Mesenchymal stem cell (in vitro differentiated cells and primary cell): ENCODE measurements at places on chromosomes 16 and 17.
A peak's percentile ranks its signal among the peaks of the same experiment; 100 is the strongest.

DNA sequence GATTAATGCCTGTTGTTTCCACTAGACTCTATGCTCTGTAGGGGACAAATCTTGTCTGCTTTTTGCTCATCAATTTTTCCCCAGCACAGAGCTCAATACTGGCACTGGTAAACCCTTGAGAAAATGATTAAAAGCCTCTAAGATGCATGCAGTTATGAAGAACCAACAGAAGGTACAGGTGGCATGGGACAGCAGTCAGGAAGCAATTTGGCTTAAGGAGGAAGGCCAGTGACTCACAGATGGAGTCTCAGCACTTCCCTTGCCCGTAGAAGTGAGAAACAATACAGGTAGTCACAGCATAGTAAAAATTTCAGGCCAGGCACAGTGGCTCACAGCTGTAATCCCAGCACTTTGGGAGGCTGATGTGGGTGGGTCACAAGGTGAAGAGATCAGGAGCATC is 504.7 kb upstream of the RBFOX1 start:
- H3K27ac ChIP-seq = no peak overlapping the region
- H3K36me3 ChIP-seq = no peaks in the 10 kb centered on the region
- no peak overlapping the region for H3K4me3 ChIP-seq
- DNase-seq = no peak
- no peaks in the 10 kb centered on the region for H3K4me1 ChIP-seq

DNA sequence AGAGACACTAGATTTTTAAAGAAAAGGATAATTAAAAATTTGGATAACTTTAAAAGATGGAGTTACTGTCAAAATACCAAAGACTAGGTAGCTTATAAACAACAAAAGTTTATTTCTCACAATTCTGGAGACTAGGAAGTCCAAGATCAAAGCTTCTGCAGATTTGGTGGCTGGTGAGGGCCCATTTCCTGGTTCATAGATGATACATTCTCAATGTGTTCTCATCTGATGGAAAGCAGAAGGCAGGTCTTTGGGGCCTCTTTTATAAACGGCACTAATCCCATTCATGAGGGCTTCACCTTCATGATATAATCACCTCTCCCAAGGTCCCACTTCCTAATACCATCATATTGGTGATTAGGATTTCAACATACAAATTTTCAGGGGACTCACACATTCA is 33.7 kb downstream of the NLK start:
- DNase-seq = no peak
- peaks cover 1% of the 10 kb centered on the region for H3K4me1 ChIP-seq
- H3K27me3 ChIP-seq = no peaks in the 10 kb centered on the region
- H3K36me3 ChIP-seq = peaks cover 2% of the 10 kb centered on the region
- H3K4me3 ChIP-seq = no peak overlapping the region
- no peak overlapping the region for H3K27ac ChIP-seq

DNA sequence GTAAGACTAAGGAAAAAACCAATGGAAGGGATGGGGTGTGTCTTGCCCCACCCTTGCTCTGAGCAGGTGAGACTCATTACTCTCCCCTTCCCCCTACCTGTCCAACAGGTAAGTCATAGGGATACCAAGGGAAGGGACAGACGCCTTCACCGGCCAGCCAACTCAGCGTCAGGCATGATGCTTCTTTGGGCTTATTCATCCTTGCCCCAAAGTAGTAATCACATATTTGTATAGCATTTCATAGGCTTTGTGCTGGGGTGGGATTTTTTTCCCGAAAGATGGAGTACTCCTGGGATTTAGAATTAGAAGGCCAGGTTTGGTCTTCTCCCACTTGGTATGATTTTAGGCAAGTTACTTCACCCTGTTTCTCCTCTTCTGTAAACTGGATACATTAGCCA is 509 bp upstream of the JUP start:
- no peak overlapping the region for H3K4me3 ChIP-seq
- H3K4me1 ChIP-seq = peaks cover 19% of the 10 kb centered on the region
- H3K27ac ChIP-seq = no peak overlapping the region
- no peaks in the 10 kb centered on the region for H3K27me3 ChIP-seq
- no peaks in the 10 kb centered on the region for H3K36me3 ChIP-seq

DNA sequence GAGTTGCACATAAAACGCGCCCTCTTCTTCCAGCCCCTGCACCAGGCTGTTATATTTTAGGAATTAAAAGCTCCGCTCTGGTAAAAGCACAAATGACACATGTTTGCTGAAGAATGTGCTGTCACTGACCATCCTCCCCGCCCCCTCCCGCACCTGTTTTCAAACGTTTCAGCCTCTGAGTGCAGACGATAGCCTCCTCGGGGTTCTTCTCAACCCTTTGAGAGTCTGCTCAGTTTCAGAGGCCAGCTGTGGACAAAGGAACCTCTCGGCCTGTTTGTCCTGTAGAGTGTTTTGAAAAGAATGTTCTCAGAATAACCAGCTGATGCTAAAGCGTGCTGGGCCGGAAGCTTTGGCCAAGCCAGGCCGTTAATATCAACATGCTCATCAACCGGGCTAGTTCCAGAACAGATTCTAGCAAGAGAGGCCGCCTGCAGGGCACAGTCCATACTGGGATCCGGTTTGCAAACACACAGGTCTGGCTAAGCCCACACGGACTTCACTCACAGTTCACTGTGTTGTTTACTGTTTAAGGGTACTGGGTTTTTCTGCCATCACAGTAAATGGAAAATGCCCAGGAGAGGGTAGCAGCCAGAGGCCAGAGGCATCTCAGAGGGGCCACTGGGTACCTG is 6.4 kb upstream of the CACNG4 start:
- H3K27me3 ChIP-seq = peaks cover 36% of the 10 kb centered on the region
- H3K27ac ChIP-seq = no peak overlapping the region
- no peaks in the 10 kb centered on the region for H3K36me3 ChIP-seq
- peaks cover under 1% of the 10 kb centered on the region for H3K4me1 ChIP-seq
- DNase-seq = no peak

GRCh38 chr17:81221842-81222619 is 734 bp downstream of the CEP131 start:
- H3K27ac ChIP-seq = no peak overlapping the region
- DNase-seq = no peak
- H3K4me3 ChIP-seq = peak overlapping the region; percentile 85
- no peaks in the 10 kb centered on the region for H3K27me3 ChIP-seq
- H3K36me3 ChIP-seq = peaks cover 29% of the 10 kb centered on the region

- peaks cover 13% of the 10 kb centered on the region for H3K27me3 ChIP-seq
- no peak for DNase-seq
- H3K4me3 ChIP-seq = no peak overlapping the region
- no peak overlapping the region for H3K27ac ChIP-seq
- peaks cover 3% of the 10 kb centered on the region for H3K36me3 ChIP-seq
- H3K4me1 ChIP-seq = peaks cover 6% of the 10 kb centered on the region
These were observed 178.3 kb downstream of the SOX9 start for GRCh38 chr17:72299100-72299499.

DNA sequence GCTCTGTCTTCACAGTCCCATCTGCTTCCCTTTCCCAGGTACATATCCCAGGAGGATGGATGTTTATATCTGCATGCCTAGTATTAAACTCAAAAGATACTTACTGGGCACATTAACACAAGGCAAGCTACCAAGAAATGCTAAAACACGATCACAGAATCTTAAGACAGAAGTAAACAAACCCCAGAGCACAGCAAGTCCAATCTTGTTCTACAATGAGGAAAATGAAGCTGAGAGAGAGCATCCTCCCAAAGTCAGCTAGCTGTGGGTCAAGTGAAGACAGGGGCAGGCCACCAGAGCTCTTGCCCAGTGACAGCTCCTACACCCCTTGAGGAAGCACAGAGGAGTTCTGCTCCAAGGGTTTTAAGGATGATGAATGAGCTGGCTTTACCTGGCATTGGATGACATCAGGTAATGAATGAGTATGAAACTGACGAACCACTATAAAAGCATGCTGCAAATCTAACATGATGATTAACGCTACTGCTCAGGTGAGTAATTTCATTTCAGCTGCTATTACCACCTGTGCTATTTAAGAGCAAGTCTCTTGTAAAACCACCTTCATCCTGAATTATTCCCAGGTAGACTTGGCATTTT is 20.3 kb downstream of the XPO6 start:
- H3K27me3 ChIP-seq = no peaks in the 10 kb centered on the region
- H3K36me3 ChIP-seq = peaks cover 14% of the 10 kb centered on the region
- DNase-seq = no peak
- no peak overlapping the region for H3K4me3 ChIP-seq
- peaks cover 20% of the 10 kb centered on the region for H3K4me1 ChIP-seq
- no peak overlapping the region for H3K27ac ChIP-seq

GRCh38 chr17:33262266-33263123 is 30.6 kb downstream of the ASIC2 start:
- DNase-seq = no peak
- H3K4me3 ChIP-seq = no peak overlapping the region
- H3K36me3 ChIP-seq = no peaks in the 10 kb centered on the region
- peaks cover 3% of the 10 kb centered on the region for H3K4me1 ChIP-seq
- no peak overlapping the region for H3K27ac ChIP-seq

GRCh38 chr16:88698646-88699045 is 7.6 kb downstream of the RNF166 start:
- DNase-seq = no peak
- H3K36me3 ChIP-seq = peaks cover 24% of the 10 kb centered on the region
- peaks cover 19% of the 10 kb centered on the region for H3K4me1 ChIP-seq
- no peaks in the 10 kb centered on the region for H3K27me3 ChIP-seq
- no peak overlapping the region for H3K27ac ChIP-seq
- H3K4me3 ChIP-seq = no peak overlapping the region

- H3K4me3 ChIP-seq = no peak overlapping the region
- H3K4me1 ChIP-seq = peaks cover 3% of the 10 kb centered on the region
- peak overlapping the region; percentile 77 for H3K27ac ChIP-seq
These were observed 52.6 kb downstream of the CYB5B start for GRCh38 chr16:69476920-69477443.

DNA sequence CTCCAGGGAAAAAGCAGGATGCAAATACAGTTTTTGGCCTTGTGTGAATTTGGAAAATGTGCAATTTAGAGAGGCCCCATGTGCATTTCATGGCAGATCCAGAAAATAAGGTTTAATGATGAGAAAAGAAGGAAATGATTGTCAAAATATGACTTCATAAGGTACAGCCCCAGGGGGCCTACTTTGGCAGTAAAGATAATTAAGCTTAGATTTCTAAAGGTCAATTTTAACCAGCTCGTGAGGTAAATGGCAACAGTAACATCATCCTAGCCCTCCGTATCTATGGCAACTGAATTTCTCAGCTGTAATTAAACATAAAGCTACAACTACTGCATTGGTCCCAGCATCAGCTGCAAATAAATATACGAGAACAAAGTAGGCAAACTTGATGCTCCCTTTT is 30.0 kb upstream of the PRSS54 start:
- no peaks in the 10 kb centered on the region for H3K36me3 ChIP-seq
- no peak overlapping the region for H3K4me3 ChIP-seq
- no peak for DNase-seq
- H3K4me1 ChIP-seq = no peaks in the 10 kb centered on the region

- H3K27me3 ChIP-seq = no peaks in the 10 kb centered on the region
- H3K4me1 ChIP-seq = peaks cover 24% of the 10 kb centered on the region
- H3K36me3 ChIP-seq = peaks cover 26% of the 10 kb centered on the region
These were observed 1.1 kb downstream of the IFT20 start for GRCh38 chr17:28334171-28334570.

GRCh38 chr17:67818110-67819002 is 6.9 kb upstream of the BPTF start:
- H3K4me1 ChIP-seq = peaks cover 2% of the 10 kb centered on the region
- no peaks in the 10 kb centered on the region for H3K36me3 ChIP-seq
- peaks cover 3% of the 10 kb centered on the region for H3K27me3 ChIP-seq
- H3K27ac ChIP-seq = no peak overlapping the region
- H3K4me3 ChIP-seq = no peak overlapping the region

GRCh38 chr16:9092978-9093344 is 1.5 kb downstream of the HAPSTR1 start:
- H3K4me3 ChIP-seq = peak overlapping the region; percentile 98
- DNase-seq = no peak
- peaks cover 12% of the 10 kb centered on the region for H3K36me3 ChIP-seq

DNA sequence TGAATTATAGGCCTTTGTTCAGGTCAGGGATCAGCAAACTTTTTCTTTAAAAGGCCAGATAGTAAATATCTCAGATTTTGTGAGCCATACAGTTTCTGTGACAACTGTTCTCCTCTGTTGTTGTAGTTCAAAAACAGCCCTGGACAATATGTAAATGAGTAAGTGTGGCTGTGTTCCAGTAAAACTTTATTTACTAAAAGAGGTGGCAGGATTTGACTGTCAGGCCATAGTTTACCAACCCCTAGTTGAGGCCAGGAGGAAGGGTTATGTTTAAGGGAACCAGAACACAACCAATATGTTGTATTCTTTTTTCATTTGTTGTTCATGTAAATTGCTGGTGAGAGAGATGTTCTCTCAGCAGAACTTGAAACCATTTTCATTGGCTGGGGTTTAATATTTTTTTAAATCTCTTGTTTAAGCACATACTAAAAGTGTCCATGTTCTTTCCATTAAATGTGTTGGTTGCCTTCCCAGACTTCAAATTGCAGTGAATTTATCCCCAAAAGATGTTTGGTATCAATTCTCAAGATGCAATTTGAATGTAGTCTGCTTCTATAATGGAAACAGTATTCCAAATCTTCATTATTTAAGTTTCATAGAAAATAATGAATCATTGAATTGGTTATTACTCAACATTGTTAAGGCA is 260.3 kb downstream of the FTO start:
- H3K36me3 ChIP-seq = no peaks in the 10 kb centered on the region
- no peak overlapping the region for H3K27ac ChIP-seq
- H3K4me1 ChIP-seq = no peaks in the 10 kb centered on the region
- no peak overlapping the region for H3K4me3 ChIP-seq

DNA sequence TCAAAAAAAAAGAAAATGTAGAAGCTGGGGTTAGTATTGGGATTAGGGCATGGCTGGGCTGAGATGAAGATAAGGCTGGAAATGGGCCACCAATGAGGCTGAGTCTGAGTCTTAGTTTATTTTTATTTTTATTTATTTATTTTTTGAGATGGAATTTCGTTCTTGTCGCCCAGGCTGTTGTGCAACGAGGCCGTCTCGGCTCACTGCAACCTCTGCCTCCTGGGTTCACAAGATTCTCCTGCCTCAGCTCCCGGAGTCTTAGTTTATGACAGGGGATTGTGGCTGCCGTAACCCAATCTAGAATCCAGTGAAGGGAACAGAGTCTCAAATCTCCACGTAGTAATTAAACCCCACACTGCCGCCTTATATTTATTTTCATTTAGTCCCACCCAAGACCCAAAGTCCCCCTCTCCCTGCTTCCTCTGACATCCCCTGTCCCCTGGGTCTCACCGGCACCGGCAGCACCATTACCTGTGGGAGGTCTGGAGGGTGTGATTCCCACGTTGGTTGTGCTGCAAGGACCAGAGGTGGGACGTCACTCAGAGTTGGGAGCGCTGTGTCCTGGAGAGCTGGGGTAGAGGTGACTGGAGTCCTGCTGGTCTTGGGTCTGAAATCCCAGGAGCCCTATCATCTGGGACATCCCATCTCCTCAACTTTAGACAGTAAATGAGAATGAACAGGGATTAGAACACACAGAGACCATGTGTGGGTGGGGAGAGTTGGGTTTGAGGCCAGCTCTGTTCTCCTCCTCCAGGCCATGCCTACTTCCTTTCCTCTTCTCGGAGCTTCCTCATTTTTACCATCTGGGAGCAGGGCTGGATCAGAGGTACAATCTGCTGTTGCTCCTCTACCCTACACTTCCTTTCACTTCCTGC is at the start of gene CLEC10A:
CLEC10A (minus strand) TSS at position 671 of the 875 bp plus-strand sequence. CDS start 1,439 bp downstream, outside the sequence.
- H3K4me3 ChIP-seq = no peak within 1 kb of the TSS
- no peak for DNase-seq
- no peaks in the 10 kb centered on the region for H3K36me3 ChIP-seq
- peaks cover 36% of the 10 kb centered on the region for H3K27me3 ChIP-seq
- no peak within 1 kb of the TSS for H3K27ac ChIP-seq
- H3K4me1 ChIP-seq = no peaks in the 10 kb centered on the region

- no peak overlapping the region for H3K4me3 ChIP-seq
- H3K27me3 ChIP-seq = peaks cover 19% of the 10 kb centered on the region
- peak; percentile 39 for DNase-seq
- H3K4me1 ChIP-seq = no peaks in the 10 kb centered on the region
These were observed 148.0 kb upstream of the TNRC6C start for GRCh38 chr17:77810536-77810935.

- no peak overlapping the region for H3K27ac ChIP-seq
- H3K36me3 ChIP-seq = peaks cover 60% of the 10 kb centered on the region
- DNase-seq = no peak
These were observed 5.2 kb downstream of the FLCN start for GRCh38 chr17:17231621-17232302.
